ENCODE measurements at places on chromosomes 2 and 18.
A peak's percentile ranks its signal among the peaks of the same experiment; 100 is the strongest.

DNA sequence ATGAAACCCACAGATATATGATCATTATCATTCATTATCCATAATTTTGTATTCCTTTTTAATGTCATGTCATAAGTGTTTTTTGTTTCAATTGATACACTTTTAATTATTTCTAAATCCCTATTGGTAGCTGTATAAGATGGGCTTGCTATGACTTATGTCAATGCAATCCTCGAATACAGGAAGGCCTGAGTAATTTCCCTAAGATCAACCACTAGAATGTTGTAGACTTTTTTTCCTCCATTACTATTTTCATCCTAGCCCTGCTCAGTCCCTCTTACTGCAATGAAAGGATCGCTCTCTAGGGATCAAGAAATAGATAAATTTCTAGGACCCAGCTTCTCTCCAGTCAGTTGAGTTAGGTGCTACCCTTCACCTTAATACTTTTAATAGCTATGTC is 186.3 kb downstream of the KCNE4 start:
- DNase-seq: no peak

DNA sequence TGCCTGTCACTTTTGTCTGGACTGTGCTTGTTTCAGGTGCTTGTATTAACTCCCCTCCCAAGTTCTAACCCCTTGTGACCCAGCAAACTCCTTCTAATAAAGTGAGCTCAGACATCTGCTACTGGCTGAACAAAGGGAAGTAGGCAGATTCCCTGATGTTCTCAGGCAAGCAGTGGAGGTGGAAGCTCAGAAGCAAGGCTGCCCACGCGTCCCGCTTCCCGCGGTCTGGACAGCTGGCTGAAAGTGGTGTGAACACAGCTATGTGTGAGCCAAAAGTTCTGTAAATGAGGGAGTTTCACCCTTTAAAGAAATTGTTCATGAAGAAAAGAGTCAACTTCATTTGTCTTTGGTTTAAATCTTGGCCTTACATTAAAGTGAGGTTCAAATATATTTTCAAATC is 40.0 kb downstream of the NAPG start:
- DNase-seq: no peak

DNA sequence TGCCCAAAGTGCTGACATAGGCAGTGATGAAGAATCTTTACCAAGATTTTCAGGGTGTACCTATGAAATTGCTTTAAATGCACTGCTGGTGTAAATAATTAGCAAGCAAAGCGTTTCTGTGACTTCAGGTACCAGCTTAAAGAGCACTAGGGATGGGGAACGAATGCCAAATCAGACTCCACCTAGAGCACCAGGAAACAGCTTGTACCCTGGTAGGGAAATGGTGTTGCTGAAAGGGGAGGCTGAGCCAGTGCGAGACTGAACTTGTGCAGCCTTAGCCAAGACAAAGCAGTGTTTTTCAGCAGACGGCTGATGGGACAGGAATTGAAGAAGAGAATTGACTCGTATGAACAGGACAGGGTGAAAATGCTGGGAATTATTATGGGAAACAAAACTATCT is 65.6 kb downstream of the TWSG1 start:
- no peak for DNase-seq

GRCh38 chr2:84057917-84058560 is 401.0 kb downstream of the SUCLG1 start:
- no peak for DNase-seq

GRCh38 chr2:10880586-10881321 is 31.0 kb upstream of the KCNF1 start:
- no peak for DNase-seq

DNA sequence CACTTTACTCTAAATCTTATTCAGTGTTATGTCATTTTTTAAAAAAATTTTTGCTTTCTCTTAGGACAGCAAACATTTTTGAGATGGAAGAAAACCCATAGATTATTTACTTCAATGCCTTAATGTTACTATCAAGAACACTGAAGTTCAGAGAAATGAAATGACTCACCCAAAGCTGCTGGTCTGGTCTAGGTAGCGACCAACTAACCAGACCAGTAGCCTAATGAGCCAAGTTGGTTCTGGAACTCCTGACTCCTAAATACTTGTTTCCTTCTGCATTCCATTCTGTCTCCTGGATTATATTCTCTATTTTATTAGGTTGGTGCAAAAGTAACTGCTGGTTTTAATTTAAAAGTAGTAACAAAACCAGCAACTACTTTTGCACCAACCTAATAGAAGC is 35.4 kb downstream of the SLC8A1 start:
- no peak for DNase-seq

- peak; percentile 55 for DNase-seq
These were observed 88.7 kb upstream of the CXCR4 start for GRCh38 chr2:136206613-136207012.

GRCh38 chr2:9382604-9383235 is 40.6 kb downstream of the ITGB1BP1 start:
- no peak for DNase-seq

DNA sequence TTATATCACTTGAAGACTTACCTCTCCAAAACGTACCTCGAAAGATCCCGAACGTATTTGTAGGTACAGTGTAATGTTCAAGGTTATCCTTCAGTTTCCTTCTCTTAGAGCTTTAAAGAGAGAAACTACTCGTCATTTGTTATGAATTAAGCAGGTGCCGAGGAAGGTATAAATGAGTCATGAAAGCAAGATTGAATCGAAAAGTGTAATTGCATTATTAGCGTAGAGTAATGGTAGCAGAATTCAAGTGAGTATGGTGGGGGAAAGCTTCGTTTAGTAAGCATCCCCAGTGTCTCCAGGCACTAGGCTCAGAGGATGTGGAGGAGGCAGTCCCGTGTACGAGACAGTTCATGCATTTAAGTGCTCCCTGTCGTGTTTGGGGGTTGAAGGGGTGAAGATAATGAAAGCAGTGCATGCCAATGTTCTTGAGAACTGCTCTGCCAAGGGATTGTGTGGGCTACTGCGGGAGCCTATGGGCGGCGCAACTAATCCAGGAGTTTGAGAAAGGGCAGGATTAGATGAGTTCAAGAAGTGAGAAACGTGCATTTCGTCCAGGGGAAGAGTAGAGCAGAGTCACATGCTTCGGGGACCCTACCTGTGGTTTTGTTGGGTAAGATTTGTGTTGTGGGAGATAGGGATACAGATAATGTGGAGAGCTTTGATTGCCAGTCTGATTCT is 858 bp downstream of the POLR1B start:
- peak; percentile 19 for DNase-seq

DNA sequence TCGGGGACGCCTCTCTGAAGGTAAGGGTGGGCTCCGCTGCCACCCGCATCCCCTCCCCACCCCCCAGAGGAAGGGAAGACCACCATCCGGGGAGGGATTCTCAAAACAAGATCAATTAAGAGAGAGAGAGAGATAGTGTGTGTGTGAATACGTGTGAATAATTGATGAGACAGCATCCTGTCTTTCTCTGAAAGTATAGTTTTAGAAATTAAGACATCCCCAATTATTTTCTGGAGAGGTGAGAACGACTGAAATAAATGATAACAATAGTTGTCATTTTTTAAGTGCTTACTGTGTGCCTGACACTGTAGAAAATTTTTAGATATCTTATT is 751 bp downstream of the IL18R1 start:
- DNase-seq: no peak

GRCh38 chr2:53576166-53576565 is 191.4 kb upstream of the CHAC2 start:
- DNase-seq: no peak

DNA sequence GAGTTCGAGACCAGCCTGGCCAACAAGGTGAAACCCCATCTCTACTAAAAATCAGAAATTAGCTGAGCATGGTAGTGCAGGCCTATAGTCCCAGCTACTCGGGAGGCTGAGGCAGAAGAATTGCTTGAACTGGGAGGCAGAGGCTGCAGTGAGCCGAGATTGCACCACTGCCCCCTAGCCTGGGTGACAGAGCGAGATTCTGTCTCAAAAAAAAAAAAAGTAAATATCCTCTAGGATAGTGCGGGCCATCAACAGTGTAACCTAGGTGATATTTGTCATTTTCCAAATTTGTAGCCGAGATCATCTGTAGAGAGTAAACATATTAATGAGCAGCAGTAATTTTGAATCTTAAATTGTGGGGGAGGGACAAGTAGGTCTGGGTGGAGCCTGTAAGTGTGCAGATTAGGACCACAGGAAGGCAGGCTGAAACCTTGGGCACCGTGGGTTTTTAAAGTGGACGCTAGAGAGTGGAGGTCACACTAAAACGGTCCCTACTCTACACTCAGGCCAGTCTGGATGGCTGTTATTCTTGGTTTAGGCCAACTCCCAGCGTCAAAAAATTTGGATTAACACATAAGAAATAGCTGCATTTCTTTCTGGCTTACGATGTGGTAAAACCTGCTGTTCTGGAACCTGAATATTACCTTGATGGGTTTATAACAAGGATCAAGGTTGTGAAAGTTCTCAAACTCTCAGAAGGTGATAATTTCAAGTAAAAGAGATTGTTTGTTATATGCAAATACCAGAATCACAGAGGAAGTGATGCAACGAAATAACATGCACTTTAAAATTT is 22.7 kb upstream of the TET3 start:
- DNase-seq: no peak

DNA sequence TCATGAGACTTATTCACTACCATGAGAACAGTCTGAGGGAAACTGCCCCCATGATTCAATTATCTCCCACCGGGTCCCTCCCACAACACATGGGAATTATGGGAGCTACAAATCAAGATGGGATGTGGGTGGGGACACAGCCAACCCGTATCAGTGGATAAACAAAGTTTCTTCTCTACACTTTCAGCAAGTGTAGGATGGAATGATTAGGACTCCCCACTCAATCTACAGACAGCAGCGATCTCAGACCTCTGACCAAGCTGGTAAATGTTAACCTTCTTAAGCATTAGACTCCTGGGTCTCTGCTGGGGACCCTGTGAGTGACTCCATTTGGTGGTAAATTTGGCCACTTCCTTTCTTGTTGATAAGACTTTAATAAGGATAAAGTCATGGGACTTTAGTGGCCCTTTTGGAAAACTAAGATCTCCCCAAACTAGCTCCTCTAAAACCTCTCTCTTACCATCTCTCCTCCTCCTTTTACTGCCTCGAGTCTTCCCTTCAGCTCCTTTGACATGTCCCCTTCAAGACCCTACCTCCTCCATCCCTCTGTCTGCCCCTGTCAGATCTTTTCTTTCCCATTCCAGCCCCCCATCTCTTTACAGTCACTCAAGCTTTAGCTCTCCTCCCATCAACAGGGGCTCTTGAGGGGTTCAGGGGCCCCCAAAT is 71.9 kb downstream of the MYL12B start:
- no peak for DNase-seq

DNA sequence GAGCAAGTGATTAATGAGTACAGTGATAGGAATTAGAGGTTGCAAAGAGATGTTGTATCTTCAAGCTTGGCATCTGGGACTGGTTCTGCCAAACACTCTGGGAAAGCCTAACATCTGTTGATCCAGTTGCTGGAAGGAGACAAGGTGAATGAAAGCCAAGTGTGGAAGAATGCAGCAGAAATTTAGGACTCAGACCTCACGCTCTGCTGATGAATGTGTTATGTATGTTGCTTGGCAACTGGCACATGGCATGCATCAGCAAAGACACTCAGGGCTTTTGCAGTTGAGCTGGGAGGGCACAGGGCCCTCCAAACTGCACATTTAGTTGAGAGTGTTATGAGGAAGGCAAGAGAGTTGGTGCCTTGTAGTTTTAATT is 105.5 kb downstream of the COLEC12 start:
- no peak for DNase-seq

GRCh38 chr2:46439582-46439981 is 39.8 kb upstream of the TMEM247 start:
- DNase-seq: no peak

DNA sequence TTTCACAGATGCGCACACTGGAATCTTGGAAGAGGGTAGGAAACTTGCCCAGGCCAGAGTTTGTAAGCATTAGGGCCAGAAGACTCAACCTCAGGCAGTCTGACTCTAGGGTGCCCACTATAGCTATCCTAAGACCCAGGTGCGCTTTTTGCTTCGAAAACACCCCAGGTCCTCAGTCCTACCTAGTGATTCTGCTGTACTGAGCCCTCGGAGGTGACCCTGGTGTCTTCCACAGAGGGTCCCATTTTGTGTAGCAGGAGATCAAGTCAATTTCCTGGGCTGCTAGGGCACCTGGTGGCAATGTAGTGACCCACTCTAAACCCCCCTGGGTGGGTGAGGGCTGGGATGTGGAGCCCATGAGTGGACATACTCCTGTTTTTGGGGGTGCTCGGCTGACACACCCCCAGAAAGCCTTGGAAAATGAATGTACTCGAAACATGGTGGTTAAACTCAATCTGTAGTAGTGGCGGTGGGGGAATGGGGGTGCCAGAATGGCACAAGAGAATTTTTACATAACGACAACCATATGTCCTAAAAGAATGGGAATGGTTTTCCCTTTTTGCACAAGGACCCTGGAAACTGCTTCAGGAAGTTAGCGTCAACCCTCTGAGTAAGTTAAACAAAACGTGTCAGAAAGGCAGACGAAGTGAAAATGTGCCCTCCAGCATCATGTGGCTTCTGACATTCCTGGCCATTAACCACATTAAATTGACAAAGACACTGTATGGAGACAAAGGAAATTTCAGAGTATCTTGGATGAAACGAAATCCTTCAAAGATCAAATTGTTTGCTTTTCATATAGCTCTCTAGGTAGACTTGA is 218.0 kb upstream of the COPS8 start:
- no peak for DNase-seq

DNA sequence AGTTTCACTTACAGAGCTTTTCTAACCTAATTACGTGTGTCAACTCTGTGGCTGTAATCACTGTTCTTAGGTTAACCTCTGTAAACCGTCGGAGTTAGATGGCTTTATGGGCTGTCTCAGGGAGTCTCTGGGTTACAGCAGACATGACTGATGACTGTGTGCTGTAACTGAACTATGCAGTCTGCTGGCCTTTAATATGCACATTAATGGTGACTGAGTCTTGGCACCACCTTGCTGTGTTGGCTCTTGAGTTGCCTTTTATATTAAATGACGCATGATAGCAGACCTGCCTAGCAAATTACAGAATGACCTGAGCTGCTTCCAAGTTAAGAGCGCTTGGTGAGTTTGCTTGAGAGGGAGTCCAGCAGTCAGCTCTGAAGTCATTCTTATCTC is 90.1 kb downstream of the ACKR3 start:
- no peak for DNase-seq

DNA sequence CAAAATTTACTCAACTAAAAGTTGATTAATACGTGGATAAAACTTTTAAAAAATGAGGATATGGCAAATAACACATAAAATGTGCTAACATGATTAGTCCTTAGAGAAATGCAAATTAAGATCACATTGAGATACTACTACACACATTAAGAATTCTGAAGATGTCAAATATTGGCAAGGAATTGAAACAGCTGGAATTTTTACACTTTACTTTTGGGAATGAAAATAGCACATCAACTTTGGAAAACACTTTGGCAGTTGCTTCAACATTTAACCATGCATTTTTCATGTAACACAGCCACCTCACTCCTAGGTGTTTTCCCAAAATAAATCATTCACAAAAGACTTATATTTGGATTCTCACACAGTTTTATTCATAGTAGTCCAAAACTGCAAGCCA is 687.9 kb upstream of the SETBP1 start:
- DNase-seq: no peak

GRCh38 chr2:47656715-47657600 is 126.0 kb upstream of the MSH6 start:
- no peak for DNase-seq

GRCh38 chr2:37507051-37507410 is 162.6 kb downstream of the QPCT start:
- DNase-seq: no peak

- no peak for DNase-seq
These were observed 156.2 kb upstream of the KCNH7 start for GRCh38 chr2:162994718-162995117.

GRCh38 chr18:50183556-50183955 is 11.4 kb downstream of the MYO5B start:
- no peak for DNase-seq

Data from GM20000 (cell line).